ENCODE measurements at places on chromosomes 3 and 15.

DNA sequence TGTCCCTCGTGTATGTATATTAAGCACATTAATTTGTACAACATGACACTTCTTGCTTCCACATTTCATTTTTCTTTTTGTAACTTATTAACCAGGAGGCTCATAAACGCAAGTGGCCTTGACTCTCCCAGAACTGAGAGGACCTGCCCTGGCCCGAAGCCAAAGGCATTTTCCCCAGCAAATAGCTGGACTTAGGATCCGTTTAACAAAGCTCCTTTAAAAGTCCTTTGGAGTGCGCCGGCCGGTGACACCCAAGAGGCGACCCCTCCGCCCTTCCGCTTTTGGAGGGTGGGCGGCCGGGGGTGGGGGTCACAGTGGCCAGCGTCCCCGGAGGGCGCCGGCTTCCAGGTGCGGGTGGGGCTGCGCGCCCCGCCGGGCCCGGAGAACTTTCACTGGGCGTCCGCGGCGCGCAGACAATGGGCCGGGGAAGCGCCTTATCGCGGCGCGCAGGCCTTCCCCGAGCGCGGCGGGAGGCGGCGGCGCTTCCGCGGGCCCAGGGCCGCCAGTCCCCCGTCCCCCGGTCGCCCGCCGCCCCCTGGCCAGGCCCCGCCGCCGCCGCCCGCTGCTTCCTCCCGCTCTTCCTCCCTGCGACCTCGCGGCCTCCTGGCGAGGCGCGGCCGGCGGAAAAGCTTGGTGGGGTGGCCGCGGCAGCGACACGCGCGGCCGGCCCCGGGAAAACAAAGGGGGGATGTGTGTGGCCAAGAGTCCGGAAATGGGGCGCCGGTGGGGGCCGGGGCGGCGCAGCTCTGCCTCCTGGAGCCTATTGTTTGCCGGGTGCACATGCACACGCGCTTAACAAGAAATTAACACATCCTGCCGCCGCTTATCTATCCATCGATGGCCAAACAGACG, 613.4 kb downstream of the MCTP2 start:
- H3K36me3 ChIP-seq: peaks cover 6% of the 10 kb centered on the region
- H3K27ac ChIP-seq: no peak overlapping the region
- peak overlapping the region; percentile 65 for H3K4me3 ChIP-seq
- peak; percentile 65 for DNase-seq

GRCh38 chr3:5828251-5828650, 640.7 kb downstream of the EDEM1 start:
- no peaks in the 10 kb centered on the region for H3K4me1 ChIP-seq
- no peak overlapping the region for H3K27ac ChIP-seq
- no peak for DNase-seq
- H3K27me3 ChIP-seq: no peaks in the 10 kb centered on the region
- no peak overlapping the region for H3K4me3 ChIP-seq

DNA sequence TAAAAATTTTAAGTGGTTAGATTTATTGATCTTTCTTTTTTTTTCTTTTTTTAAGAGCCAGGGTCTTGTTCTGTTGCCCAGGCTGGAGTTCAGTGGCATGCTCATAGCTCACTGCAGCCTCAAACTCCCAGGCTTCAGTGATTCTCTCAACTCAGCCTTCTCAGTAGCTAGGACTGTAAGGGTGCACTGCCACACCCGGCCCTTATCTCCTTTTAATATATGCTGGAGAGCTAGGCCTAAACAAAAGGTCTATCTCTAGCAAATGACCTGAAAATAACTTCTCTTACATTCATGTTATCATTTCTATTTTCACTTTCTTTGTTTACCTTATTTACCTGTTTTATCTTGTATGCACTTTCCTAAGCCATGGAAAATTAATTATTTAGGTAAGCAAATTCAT, 35.2 kb upstream of the MELTF start:
- H3K27ac ChIP-seq: no peak overlapping the region
- H3K4me3 ChIP-seq: no peak overlapping the region
- no peak for DNase-seq
- peaks cover 28% of the 10 kb centered on the region for H3K36me3 ChIP-seq
- no peaks in the 10 kb centered on the region for H3K27me3 ChIP-seq
- no peaks in the 10 kb centered on the region for H3K4me1 ChIP-seq

GRCh38 chr3:194206320-194206719, 70.4 kb downstream of the HES1 start:
- DNase-seq: no peak
- H3K4me3 ChIP-seq: no peak overlapping the region
- no peak overlapping the region for H3K27ac ChIP-seq
- H3K27me3 ChIP-seq: peaks cover 31% of the 10 kb centered on the region

DNA sequence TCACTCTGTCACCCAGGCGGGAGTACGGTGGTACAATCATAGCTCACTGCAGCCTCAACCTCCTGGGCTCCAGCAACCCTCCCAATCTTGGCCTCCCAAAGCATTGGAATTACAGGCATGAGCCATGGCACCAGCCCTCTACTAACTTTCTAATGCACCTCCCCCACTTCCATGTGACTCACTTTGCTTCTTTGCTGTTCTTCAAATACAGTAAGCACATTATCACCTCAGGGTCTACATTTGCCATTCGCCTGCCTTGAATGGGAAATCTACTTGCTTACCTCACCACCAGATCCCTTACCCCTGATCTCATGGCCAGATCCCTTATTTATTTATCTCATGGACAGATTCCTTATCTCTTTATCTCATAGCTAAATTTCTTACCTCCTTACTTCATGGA, 235.3 kb downstream of the KCNMB2 start:
- no peak overlapping the region for H3K4me3 ChIP-seq
- H3K27me3 ChIP-seq: no peaks in the 10 kb centered on the region
- no peaks in the 10 kb centered on the region for H3K36me3 ChIP-seq
- no peak for DNase-seq

Data from Calu3 (cell line).